ENCODE measurements at places on chromosomes 7 and 10.

GRCh38 chr7:25928549-25929330 is 223.3 kb upstream of the NFE2L3 start:
- DNase-seq = no peak

DNA sequence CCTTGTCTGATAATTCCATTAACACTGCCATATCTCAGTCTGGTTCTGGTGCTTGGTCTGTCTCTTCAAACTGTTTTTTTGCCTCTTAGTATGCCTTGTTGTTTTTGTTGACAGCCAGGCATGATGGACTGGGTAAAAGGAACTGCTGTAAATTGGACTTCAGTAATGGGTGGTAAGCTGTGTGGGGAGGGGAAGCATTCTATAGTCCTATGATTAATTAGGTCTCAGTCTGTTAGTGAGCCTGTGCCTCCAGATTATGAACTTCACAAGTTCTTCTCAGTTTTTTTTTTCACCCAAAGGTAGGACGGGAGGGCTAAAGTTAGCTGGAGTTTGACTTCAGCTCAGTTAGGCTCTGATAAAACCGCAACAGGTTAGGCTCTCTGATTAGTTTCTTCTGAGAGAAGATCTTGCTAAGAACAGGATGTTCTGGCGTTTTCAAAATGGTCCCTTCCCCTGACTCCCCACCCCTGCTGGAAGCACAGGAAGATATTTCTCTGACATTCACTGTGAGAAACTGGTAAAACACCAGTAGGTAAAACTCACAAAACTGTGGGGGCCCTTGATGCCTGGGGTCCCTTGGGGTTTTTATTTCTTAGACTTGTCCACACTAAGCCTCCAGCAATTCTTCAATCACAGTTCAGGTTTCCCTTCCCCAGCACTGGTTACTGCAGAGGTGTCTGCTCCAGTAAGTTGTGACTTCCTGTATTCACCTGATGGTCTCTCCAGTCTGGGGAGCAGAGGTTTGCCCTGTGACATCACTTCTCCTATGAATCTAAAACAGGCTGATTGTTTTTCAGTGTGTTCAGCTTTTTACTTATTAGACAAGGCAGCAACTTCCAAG is 43.3 kb upstream of the CCDC71L start:
- DNase-seq = no peak

- no peak for DNase-seq
These were observed 34.2 kb downstream of the IL2RA start for GRCh38 chr10:6027929-6028328.

GRCh38 chr10:58435297-58435985 is 50.2 kb downstream of the TFAM start:
- DNase-seq = no peak

- no peak for DNase-seq
These were observed 59.0 kb downstream of the YKT6 start for GRCh38 chr7:44259547-44260457.

DNA sequence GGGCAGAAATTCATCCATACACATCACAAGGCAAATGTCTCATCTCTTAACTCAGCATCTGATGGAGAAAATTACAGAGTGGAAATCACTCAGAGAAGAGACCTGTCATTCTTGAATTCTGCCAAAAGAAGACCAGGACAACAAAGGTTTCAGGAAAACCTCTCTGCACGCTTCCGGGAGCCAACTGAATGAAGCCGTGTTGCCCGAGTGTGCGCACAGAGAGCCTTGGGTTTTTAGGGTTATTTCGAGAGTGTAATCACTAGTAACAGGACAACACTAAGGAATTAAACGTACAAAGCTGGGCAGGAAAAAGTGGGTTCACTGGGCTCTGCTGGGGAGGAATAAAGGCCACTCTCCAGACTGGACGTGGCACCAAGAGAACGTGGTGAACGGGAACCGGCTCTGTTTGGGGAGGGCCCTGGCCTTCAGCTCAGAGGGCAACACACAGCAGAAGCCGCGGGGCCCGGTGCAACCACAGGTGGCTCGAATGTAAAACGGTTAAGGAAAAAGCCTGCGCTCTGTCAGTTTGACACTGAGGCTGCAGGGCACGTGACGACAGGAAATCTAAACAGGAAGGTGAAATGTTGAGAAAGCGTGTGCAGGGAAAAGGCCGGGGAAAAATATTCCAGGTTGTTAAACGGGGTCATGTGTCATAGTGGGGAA is 331.5 kb downstream of the DNAJB6 start:
- DNase-seq = no peak

DNA sequence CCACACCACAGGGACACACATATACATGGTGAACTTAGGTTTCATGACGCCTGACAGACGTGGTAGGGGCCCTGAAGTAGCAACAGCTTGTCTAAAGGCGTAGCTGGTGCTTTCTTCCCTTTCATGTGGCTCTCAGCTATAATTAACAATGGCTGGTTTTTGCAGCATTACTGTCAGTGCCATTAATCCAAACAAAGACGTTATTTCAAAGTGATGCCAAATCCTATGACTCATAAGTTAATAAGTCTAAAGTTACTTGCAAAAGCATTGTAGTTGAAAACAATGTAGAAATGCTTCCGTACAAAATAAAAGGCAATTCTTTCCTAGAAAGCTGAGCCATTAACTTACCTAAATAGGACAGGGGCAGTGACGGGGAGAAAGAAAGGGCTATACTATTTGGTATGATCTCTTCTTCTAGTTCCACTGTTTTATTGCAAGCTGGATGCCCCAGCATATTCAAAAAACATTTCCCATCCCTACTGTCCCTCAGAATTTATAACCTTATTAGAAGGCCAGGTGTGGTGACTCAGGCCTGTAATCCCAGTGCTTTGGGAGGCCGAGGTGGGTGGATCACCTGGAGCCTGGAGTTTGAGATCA is 105.4 kb downstream of the ODAD2 start:
- DNase-seq = no peak

DNA sequence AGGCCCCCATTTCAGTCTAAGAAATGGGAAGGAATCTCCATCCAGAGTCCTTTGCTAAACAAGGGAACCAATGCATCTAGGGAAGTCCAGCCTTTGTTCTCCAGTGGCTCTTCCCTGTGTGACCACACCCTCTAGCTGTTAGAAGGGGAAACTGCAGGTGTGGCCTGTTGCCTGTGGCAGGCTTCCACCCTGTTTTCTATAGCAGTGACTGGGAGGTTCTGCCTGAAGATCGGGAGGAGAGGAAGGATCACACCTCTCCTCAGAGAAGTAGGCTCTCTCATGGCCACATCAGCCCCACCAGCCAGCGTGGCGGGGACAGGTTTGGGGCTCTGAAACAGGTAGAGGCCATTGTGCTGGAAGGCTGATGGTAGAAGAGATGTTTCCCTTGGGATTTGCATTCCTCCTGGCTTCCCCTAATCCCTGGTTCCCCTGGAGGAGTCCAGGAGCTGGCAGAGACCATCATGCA is 47.7 kb upstream of the TRIM8 start:
- peak; percentile 76 for DNase-seq
